ENCODE measurements at places on chromosomes 5 and 9.

GRCh38 chr9:26786564-26786963, 106.0 kb downstream of the CAAP1 start:
- no peak for DNase-seq

DNA sequence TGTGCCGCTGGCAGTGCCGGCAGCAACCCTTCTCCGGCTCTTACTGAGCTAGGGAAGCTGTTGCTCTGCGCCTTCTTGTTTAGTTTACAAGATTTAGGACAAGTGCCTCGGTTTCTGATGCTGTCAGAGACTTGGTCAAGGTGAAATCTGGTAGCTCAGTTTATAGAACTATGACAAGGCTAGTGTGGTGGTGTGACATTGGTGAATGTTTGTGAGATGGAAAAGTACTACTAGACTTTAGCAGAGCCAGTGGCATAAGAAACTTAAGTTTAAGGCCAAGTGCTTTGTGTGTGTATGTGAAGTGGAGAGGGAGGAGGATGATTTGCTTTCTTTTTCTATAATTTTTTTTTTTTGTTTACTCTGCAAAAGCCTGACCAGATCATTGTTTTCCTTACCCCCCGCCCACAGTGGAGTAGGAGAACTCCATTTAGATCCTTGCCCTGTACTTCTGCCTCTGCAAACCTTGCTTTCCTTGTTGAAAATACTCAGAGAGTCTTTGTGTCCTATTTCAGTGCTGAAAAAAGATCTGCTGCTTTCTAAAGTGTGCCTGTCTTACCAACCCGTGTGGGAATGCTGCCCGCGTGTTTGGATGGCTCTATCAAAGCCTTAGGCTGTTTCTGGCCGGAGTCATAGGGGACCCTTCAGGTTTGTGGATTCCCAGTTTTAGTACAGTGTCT, 75.9 kb downstream of the TRIO start:
- no peak for DNase-seq

DNA sequence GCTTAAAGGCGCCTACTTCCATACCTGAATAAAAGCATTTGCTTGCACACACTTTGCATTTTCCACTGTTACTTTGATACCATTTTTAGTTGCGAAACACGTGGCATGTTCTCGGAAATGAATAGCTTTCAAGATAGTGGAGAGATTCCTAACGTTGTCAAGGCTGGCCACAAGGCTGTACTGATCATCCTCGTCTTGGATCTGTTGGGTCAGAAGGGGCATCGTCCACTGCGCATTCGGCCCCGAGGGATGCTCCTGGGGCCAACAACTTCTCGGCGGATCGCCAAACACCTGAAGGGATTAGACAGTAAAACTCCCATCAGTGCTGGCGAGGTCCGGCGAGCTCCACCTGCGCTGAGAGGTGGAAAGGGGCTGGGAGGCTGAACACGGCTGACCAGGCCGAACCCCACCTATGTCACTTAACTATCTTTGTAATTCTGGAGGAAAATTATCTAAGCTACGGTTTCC, 599 bp downstream of the RAD1 start:
- DNase-seq = no peak

- DNase-seq = no peak
These were observed 28.8 kb downstream of the SMARCA2 start for GRCh38 chr9:2043881-2044462.

DNA sequence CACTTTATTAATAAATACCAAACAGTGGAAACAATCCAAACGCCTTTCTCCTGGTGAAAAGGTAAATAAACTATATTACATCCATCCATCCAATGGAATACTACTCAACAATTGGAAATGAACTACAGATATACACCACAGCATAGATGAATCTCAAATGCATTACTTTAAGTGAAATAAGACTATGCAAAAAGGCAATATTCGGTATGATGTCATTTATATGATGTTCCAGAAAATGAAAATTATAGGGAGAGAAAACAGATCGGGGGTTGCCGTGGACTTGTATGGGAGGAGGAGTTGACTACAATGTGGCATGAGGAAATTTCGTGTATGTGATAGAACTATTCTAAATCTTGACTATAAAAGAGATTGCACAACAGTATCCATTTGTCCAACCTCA, 27.5 kb upstream of the SLIT3 start:
- no peak for DNase-seq
